ENCODE measurements at places on chromosomes 4 and X.

- DNase-seq: no peak
Observed at GRCh38 chr4:143726714-143727113, 26.2 kb upstream of the FREM3 start.

GRCh38 chr4:138190452-138190858 lies 51.7 kb downstream of the SLC7A11 start:
- no peak for DNase-seq

DNA sequence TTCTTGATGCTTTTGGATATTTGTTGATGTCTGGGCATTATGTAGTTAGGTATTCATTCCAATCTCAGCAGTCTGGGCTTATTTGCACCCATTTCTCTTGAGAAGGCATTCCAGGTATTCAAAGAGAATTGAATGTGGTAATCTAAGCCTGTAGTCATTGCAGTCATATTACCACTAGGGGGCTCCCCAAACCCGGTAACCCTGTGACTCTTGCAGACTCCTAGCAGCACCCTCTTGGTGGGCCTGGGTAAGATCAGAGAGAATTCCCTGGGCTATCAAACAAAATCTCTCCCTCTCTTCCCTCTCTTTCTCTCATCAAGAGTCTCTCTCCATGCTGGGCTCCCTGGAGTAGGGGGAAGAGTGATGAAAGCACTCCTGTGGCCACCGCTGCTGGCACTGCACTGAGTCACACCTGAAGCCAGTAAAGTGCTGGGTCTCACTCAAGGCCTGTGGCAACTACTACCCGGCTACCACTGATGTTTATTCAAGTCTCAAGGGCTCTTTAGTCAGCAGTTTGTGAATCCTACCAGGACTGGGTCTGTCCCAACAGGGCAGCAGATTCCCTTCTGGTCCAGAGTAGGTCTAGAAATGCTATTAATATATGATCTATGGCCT lies 187.7 kb upstream of the NUDT10 start:
- no peak for DNase-seq

DNA sequence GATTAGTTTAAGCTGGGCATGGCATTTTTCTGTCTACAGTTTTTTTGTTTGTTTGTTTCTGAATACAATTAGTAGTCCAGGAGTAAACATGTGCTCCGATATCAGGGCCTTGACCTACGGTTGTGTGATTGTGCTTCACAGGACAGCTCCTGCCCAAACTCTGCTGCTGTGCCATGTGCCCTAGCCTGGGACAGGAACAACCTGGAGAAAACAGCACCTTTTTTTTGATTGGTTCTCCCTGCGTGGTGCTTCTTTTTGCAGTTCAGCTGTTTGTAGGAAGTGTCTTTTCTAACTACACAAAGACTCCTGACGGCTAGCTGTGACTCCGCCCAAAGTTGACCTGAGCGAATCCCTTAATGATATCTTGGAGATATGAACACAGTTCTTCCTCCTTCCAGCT lies 158.8 kb downstream of the ATP10D start:
- no peak for DNase-seq

DNA sequence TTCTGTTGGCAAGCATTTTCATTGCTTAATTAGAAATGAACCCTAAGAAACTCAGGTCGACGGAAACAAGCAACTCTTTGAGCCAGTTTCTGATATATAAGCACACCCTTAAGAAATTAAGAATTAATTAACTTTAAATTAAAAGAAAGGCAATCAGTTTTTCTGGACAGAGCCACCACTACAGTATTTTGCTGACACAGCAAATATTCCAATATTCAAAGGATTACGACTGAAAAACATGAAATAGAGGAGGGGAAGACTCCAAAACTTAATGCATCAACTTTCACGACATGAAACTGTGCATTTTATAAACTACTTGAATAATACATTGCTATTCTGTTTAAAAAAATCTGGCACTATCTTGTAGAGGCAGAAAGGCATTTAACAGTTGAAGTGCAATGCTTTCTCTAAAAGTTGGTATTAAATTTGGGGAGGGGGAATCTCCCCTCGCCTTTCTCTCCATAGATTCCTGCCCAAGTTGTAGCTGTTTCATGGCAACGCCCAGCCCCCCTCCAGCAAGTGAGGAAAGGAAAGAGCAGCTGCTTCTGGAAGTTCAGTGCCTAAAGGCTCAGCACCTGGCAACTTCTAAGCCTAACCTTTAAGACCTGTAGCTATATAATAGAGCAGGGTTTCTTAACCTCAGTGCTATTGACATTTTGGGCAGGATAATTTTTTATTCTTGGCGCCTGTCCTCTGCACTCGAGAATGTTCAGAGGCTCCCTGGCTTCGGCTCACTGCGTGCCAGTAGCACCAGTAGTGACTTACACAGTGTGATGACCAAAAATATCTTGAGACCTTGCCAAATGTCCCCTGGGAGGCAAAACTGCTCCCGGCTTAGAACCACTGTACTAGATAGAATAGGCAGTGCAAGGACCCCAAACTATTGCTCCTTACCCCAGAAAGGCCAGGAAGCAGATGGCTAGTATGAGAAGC lies 6.7 kb upstream of the ZCCHC18 start:
- DNase-seq: no peak

GRCh38 chrX:39967348-39967747 lies 130.4 kb downstream of the BCOR start:
- DNase-seq: peak; percentile 21

GRCh38 chr4:73707918-73708577 lies 32.3 kb upstream of the CXCL8 start:
- DNase-seq: no peak

DNA sequence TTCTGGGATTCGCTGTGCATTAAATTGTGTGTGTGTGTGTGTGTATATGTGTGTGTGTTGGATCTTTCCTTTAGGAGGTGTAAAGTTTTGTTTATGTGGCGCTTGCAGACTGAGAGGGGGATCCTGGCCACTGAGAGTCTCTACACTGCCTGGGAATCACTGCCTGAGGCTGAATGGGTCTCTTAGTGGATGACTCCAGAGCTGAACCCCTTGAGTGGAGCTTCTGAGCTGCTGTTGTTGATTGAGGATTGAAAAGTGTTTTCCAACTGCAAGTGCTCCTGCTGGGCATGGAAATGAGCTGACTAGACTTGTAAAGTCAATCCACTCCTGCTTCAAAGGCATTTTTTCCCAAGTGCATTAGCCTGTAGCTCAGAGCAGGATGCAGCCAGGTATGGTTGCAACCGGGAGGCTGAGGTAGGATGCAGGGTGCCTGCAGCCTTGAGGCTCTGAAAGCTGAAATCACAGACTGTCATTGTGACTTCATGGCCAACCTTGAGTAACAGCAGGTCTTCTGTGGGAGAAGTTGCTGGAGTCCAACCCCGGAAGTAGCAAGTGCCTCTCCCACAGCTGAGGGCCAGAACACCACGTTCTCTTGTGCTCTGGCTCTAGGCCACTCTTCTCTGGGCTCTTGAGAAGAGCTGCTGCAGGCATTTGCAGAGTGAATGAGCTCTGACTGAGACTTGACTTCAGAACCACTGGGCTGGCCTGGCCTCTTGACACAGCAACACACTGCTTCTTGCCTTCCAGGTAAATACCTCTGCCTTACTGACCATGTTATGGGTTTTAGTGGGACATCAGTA lies at the start of gene TBX22:
TBX22 (plus strand) TSS at position 613 of the 800 bp plus-strand sequence. CDS start 7,517 bp downstream, outside the sequence.
- DNase-seq: no peak

DNA sequence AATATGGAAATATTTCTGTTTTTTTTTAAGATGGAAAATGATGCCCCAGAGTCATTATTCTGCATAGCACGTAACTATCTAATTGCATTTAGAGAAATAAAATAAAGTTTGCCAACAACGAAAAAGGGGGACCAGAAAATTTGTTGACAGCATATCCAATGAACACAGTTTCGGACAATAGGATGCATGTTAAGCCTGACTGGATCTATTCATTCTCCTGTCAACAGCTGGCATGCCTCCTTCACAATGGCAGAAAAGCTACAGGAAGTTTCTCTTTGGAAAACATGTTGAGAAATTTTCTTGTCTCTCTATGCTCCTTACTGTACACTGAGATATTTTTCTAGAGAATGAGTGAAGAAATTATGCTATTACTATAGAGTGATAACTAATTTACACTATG lies 262.5 kb downstream of the GRID2 start:
- DNase-seq: no peak

DNA sequence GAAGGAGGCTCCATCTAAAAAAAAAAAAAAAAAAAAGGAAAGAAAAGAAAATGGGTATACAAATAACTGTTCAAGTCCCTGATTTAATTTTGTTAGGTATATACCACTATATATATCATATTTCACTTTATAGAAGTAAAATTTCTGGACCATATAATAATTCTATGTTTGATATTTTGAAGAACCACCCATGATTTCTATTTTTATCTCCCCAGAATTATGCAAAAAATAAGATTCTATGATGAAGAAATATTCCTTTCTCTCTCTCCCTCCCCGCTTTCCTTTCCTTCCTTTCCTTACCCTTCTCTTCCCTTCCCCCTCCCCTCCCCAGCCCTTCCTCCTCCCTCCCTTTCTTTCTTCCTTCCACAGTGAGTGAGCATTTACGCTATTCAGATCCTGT lies 337.5 kb upstream of the SPANXN4 start:
- DNase-seq: no peak

DNA sequence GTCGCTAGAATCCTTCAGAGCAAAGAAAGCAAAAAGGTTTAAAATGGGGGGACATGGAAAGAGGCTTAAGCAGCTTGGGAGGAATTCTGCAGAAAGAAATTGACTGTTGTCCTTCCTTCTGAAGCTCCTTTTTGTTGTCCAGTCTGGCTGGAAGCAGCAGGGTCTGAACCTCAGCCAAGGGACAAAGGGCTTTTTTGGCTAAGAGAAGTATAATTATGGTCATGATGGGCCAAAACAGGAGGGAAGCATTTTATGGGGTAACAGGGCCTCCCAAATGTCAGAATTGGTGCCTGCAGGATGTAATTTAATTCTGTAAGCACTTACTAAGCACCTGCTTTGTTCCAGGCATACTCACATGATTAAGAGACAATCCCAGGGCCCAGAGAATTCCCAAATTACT lies 74.2 kb upstream of the CPEB2 start:
- no peak for DNase-seq

DNA sequence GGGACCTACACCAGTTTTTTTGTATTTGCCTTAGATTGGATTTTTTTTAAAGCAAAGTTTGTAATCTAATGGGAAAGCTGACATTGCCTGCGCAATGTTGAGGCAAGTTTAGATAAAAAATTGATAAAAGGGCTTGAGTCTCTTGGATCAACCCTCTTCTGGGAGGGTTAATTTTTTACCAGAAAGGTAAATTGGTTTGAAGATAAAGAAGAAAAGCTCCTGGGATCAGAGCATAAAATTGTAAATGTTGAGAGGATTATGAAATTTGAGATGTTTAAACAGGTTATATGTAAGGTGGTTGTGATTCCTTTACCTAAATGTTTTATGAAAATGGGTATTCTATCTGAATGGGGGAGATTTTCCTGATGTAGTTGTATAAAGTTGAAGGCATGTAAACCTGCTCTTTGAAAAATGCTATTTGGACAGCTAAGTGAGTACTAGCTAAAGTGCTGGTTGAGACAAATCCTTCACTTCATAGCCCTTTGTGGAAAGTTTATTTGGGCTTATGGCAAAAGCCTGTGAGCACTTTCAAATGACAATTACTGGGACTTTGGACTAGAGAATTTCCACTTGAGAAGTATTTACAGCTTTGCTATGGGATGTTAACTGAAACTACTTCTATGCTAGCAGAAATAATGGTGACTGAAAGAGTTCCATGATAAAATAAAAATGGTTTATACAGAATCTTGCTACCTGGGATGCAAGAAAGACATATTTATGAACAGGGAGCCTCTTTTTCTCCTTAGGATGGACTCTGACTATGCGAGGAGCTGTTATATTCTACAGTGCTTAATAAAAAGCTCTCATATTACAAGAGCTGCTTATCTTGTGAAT lies 56.2 kb downstream of the UGT2B10 start:
- DNase-seq: no peak

DNA sequence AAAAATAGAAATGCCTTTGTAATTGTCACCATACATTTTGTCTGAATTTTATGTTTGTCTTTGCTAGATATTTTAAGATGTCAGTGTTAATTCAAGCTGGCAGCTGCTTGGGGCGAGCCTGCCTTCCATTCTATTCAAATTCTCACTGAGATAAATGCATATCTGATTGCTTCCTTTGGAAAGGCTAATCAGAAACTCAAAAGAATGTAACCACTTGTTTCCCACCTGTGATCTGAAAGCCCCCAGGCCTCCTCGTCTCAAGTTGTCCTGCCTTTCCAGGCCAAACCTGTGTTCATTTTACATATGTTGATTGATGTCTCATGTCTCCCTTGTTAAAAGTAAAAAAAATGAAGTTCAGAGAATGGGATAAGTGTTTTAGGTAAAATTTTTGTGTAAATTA lies 318.7 kb upstream of the TECRL start:
- no peak for DNase-seq

GRCh38 chrX:143025628-143026027 lies at the start of gene SPANXN4:
TSS of gene SPANXN4 (plus strand) at chrX:143025928. CDS start at chrX:143026015, 87 bp downstream.
- no peak for DNase-seq

DNA sequence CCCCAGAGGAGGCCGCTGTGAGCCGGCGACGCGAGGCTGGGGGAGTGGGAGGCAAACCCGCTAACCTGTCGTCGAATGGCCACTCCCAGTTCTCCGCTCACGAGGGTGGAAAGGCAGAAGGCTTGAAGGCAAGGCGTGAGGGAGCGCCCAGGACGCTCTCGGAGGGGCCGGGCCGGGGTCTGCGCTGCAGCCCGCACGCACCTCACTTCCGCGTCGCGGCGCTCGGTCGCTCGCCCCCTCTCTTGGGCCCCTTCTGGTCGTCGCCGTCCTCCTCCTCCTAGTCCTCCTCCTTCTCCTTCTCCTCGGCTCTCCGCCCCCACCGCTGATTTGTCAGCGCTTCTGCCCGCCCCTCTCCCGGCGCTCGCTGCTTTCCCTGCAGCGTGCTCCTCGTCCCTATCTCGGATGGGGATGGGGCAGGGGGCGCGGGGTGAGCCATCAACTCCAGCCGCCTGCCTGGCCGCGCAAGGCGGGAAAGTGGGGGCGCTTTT lies at the start of gene SNCA:
SNCA (minus strand) TSS at position 265 of the 488 bp plus-strand sequence. CDS start 1,494 bp downstream, outside the sequence.
- no peak for DNase-seq

DNA sequence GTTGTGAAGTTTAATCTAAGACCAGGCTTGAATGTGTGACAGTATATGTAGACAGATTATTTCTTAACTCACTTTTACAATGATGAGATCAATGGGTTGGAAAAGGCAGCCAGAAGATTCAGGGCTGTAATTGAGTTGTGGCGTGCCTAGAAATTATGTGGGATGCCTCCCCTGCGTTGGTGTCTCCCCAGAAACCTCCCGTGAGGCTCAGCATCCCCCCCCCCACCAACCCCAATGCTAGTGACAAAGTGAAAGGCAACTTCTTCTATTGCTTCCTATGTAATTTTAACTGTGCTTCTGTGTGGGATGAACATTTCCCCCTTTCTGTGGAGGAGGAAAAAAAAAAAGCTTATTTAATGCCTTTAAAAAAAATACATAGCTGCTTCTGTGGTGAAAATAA lies 297.9 kb downstream of the ARHGAP10 start:
- no peak for DNase-seq

DNA sequence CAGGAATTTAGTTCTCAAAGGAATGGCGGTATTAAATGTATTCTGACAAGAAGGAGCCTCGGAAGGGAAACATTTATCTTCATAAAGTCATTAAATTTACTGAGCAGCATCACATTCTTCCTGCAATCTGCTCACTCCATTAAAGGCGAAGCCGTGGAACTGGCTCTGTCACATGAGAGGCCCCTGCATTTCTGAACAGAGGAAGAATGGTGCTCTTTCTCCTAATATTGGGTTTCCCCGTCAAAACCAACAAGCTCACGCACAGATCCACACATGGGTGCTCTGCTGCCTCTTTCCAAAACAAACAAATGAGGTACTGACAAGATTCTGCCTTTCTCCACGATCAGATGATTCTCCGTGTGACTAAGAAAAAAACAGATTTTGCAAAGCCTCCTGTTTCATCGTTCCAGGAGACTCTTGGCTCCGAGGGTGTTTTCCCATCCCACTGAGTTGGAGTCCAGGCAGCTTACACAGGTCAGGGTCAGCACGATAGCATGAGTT lies 191.2 kb downstream of the IDS start:
- no peak for DNase-seq

- DNase-seq: no peak
Observed at GRCh38 chrX:106249706-106250379, 81.7 kb downstream of the PWWP3B start.

Measured in stimulated activated CD8-positive, alpha-beta memory T cell treated with anti-CD3 and anti-CD28 coated beads, Interleukin-7, amount 100 ng/mL, for 48 hours (primary cell).